ENCODE measurements at places on chromosomes 4 and X.
A peak's percentile ranks its signal among the peaks of the same experiment; 100 is the strongest.

- DNase-seq: no peak
These were observed 802.0 kb downstream of the RPA4 start for GRCh38 chrX:97685753-97686152.

DNA sequence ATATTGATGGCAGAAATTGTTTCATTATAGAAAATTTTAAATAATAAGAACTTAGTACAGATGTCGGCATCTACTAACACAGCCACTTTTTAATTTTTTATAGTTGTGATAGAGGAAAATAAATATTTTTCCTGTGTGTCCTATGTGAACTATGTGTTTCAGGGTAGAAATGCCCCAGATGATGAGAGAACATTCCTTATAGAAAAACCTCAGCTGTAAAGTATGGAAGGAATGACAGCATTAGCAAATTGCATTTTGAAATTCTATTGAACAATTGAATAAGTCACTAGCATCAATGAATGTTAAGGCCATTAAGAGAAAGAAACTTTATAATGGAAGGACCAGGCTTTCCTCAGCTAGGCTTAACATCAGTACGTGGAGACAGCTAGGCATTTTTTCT is 149.2 kb downstream of the CFAP299 start:
- DNase-seq: no peak

DNA sequence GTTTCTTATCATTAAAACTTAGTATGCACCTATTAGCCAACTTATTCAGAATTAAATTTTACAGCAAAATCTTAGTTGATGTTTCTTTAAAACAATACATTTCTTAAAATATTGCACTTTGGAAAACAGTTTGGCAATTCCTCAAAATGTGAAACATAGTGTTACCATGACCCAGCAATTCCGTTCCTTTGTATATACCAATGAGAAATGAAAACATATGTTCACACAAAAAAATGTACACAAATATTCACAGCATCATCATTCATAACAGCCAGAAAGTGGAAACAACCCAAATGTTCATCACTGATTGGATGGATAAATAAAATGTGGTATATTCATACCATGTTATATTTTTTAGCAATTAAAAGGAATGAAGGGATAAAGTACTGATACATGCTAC is 50.2 kb downstream of the WDR44 start:
- no peak for DNase-seq

DNA sequence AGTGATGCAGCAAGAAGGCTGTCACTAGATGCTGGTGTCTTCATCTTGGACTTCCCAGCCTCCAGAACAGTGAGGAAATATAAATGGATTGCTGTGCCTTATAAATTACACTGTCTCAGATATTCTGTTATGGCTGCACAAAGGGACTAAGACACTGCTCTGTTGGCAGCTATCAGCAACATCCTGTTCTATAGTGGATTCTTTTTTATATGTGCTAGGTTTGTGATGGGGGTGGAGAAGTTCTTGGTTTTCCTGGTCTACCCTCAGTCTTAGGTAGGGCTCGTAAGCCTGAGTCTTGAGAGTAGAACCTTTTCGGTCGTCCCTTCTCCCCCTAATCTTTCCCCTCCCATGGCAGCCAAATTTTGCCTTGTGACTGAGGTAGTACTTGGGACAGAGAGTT is 17.3 kb downstream of the STIM2 start:
- DNase-seq: no peak

DNA sequence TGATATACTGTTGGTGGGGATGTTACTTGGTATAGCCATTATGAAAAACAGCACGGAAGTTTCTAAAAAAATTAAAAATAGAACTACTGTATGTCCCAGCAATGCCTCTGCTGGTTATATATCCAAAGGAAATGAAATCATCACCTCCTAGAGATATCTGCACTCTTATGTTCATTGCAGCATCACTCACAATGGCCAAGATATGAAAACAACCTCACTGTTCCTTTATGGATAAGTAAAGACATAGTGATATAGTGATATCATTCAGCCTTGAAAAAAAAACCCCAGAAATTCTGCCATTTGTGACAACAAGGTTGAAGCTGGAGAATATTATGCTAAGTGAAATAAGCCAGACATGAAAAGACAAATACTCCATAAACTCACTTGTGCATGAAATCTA is 543.8 kb upstream of the SLIT2 start:
- DNase-seq: no peak

- DNase-seq: no peak
These were observed 97.9 kb upstream of the DDIT4L start for GRCh38 chr4:100288161-100288560.

- DNase-seq: no peak
These were observed at the start of gene PCDH7 for GRCh38 chr4:30720021-30720660. Gene PCDH7 (plus strand): TSS chr4:30720369. CDS start chr4:30721423, 1,054 bp downstream.

- no peak for DNase-seq
These were observed 93.0 kb downstream of the TSPAN7 start for GRCh38 chrX:38654302-38654701.

- DNase-seq: no peak
These were observed 322.9 kb upstream of the NWD2 start for GRCh38 chr4:36921476-36922216.

DNA sequence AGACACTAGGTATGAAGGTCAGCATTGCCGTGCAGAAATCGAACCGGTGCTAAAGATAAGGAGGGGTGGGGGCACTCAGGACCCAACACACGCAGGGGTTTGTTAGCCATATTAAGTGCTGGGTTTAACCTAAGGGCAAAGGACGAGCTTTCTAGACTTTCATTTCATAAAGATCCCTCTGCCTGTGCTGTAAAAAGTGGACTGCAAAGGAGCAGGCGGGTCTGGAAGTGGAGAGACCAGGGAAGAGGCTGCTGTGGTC is 1.3 kb downstream of the CASP3 start:
- DNase-seq: no peak

DNA sequence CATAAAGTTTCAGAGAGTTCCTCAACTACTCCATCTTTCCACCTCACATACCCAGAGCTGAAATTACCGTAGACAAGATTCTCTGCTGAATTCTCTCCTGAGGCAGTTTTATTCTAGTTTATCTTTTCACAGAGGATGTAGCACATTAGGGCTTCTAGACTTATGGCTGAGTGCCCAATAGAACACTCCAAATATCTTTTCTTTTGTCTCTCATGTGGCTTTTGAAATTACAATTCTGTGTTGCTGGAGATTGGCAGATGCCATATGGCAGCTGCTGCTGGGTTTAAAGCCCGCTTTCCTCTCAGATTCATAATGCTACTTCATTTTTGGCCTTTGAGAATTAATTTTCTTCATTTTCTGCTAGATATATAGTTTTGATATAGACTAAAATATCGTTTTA is 107.6 kb upstream of the BANK1 start:
- peak; percentile 16 for DNase-seq

DNA sequence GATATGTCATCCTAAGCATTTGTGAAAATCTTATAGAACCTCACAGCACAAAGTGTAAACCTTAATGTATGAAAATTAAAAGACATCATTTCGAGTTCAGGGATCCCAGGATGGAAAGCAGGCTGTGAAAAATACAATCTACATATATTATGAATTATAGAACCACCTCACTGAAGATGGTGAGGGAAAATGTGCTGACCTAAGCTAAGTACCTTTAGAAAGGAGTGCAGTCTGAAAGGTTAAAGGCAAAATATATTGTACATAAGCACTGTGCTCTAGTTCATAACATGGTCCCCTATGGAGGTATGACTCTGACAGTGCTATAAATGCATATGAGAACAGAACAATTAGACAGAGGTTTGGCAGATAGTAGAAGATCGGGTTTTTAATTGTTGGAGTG is 368.6 kb downstream of the TMA16 start:
- no peak for DNase-seq

DNA sequence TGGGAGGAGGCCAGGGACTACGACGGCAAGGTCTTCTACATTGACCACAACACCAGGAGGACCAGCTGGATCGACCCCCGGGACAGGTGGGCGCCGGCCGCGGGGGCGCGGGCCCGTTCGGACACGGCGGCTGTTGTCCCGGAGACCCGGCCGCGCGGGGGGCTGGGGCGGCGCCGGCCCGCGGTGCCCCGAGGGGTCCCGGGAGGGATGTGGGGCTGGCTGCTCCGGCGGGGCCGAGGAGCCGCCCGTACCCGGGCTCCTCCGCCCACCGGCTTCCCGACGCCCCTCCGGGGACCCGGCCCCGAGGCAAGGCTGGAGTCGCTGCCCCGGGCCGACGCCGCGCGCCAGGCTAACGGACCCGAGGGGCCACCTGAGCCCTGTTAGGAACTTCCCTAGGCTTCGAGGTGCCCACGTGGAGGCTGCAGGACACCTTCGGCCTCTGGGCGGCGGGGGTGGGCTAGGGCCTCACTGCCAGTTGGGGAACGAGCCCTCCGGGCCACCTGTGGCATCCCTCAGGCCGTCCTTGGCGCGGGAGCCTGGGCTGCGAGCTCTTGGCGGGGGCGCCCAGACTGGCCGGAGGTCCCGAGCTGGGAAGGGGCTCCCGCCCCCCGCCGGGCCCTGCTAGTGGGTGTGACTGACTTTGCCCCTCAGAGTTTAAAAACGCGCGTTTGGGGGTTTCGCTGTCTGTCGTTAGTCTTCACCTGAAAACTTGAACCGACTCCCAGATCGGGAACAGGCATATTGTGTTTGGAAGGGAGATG is 660 bp downstream of the WWC2 start:
- DNase-seq: no peak

DNA sequence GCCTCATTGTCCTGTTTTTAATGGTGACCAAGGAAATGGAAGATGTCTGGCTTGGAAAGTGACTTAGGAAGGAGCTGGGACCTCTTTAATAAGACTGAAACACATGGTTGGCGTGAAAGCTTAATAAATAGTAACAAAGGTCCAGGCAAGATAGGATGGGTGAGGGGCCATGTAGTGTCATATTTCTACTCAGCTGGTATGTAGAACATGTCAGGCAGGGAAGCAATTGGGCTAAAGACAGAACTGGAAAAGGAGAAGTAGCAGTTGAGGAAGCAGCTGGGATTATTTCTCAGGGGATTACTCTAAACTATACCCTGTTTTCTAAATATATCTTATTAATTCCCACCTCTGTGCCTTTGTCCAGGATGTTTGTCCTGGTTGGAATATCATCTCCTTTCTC is 18.6 kb downstream of the ITGB1BP2 start:
- no peak for DNase-seq

GRCh38 chr4:151434183-151434860 is 25.3 kb downstream of the FHIP1A start:
- no peak for DNase-seq

DNA sequence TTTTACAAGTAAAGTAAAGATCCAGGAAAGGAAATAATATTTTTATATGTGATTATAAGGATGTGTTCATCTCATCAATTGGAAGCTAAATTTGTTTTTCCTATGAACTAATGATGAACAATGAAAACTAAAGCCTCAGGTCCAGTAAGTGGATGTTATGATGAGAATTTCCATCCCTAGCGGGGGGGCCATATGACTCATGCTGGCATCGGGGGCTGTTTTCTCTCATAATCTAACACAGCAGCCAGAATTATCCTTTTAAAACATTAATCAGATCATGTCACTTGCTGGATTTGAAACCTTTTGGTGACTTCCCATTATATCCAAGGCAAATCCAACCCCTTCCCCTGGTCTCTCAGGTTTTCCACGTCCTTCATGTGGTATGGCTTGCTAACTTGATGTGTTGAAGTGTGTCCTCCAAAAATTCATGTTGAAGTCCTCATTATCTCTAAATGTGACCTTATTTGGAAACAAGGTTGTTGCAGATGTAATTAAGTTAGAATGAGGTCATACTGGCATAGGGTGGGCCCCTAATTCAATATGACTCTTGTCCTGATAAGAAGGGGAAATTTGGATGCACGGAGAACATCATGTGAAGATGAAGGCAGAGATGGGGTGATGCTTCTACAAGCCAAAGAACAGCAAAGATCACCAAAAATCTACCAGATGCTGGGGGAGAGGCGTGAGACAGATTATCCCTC is 96.8 kb downstream of the AKAP4 start:
- DNase-seq: no peak

DNA sequence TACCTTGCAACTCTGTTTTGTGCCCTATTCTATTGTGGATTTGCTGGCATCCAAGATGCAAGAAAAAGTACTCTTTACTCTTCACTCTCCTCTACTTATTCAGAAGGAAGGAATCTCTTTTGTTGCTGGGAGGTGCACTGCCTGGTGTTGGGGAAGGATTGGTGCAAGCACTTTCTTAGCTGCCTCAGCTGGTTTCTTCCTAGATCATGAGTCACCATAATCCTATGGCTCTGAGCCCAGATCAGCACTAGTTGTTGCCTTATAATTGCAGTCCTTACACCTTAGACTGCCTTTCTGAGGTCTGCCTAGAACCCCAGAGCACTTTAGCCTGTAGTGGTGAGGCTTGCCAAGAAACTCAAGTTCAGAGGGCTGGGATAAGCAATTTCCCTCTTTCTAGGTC is 37.0 kb upstream of the CT83 start:
- DNase-seq: no peak

- no peak for DNase-seq
These were observed 424.0 kb upstream of the NDST4 start for GRCh38 chr4:115537387-115537786.
